ENCODE measurements at places on chromosomes 12 and 14.

DNA sequence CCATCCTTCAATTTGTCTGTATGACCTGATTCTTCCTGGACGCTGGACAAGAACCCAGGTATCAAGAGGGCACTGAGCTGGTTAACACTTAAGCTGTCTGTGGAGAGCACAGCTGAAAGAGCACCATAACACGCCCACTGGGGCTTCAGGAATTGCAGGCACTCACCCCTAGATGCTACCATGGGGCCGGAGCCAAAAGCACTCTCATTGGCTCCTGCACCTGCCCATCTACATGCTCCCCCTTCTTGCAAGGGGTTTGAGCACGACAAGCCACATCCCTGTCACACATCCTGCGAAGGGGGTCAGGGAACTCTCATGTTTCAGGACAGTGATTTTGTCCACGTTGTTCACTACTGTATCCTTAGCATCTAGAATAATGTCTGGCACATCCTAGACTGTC is 35.1 kb upstream of the TBC1D15 start:
- no peak for DNase-seq

GRCh38 chr14:103931422-103931821 is 3.2 kb downstream of the TDRD9 start:
- no peak for DNase-seq

DNA sequence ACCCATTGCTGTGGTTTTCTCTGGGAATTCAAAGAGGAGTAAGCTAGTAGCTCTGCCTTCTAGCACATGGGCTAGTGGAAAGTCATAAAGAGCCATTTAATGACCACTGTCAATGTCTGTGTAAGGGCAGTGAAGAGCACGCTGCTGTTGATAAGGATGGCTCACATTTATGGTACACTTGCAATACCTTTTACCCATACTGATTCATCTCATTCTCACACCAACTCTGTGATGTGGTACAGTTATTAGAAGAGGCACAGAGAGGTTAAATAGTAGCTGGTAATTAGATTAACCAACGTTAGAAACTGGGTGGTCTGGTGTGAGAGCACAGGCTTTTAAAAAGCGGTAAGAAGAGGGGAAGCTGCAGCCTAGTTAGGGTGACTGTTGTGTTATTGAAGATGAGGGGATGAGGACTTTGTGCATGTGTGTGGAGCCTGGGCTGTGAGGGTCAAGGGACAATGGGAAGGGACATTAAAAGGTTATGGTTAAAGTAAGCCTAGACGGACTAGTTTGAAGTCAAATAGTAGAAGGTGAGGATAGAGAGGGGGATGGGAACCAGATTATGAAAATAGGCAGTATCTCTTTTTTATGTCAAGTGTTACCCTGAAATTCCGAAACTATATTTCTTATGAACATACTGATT is 25.2 kb downstream of the RASSF3 start:
- no peak for DNase-seq

- DNase-seq = no peak
Observed at GRCh38 chr12:64500394-64500793, 48.5 kb downstream of the TBK1 start.

- DNase-seq = peak; percentile 83
Observed at GRCh38 chr14:76961631-76962302, 66.7 kb downstream of the IRF2BPL start.

GRCh38 chr14:36661506-36662257 is at the start of gene PAX9:
Gene PAX9 (plus strand): TSS chr14:36661860. CDS start chr14:36662090, 230 bp downstream.
- DNase-seq = no peak

GRCh38 chr14:59634617-59635016 is 58.0 kb upstream of the CCDC175 start:
- no peak for DNase-seq

DNA sequence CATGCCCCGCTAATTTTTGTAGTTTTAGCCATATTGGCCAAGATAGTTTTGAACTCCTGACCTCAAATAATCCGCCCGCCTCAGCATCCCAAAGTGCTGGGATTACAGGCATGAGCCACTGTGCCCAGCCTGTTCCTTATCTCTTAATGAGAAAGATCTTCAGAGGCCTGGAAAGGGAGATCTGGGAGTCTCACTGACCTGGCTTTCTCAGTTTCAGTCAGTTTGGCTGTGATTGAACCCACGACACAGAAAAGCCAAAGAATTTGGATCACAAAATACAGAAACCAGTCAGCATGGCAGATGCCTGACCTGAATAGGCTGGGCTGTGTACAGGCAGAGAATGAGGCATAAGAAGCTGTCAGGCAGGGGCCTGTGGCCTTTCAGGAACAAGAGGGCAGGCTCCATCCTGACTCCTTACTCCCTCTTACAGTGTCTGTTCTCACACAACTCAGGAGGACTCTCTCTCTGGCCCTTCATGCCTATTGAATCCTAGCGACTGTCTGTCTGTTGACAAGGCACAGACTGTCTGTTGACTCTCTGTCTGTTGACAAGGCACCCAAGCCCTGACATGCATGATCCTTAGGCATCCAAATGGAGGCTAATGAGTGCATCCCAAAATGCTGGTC is 366.5 kb upstream of the CCDC196 start:
- no peak for DNase-seq

GRCh38 chr14:54704768-54705167 is 137.8 kb downstream of the SAMD4A start:
- DNase-seq = no peak

DNA sequence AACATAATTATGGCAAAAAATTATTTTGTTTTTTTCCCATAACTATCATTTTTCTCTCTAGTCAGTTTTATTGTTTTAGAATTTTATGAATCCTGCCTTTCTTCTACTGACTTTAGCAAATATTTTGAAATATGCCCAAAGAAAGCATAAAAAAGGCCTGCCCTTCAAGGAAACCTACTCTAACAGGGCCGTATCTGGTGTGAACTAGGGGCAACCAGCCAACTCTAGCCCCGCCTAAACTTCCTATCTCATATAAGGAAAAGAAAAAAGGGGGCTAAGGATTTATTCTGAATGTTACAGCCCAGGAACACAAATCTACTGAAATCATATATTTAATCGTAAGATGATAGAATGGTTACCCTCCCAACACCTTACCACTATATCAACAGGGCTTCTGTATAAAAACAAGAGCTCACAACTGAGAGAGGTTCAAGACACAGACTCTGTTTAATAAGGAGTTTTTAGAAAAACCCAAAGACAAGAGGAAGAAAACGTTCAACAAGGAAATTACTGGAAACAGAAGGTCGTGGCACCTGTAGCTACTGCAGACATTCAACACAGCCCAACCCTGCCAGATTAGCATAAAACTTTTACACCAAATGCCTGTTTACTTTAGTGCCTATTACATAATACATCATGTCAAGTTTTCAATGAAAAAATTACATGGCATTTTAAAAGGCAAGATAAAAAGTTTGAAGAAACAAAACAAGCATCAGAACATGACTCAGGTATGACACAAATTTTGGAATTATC is 12.9 kb upstream of the EPYC start:
- no peak for DNase-seq

GRCh38 chr14:71728386-71728785 is 203.8 kb upstream of the RGS6 start:
- DNase-seq = no peak

GRCh38 chr12:54956818-54957641 is 27.5 kb downstream of the TESPA1 start:
- no peak for DNase-seq

- DNase-seq = no peak
Observed at GRCh38 chr14:22088614-22089342, 415.2 kb upstream of the OR4E1 start.

DNA sequence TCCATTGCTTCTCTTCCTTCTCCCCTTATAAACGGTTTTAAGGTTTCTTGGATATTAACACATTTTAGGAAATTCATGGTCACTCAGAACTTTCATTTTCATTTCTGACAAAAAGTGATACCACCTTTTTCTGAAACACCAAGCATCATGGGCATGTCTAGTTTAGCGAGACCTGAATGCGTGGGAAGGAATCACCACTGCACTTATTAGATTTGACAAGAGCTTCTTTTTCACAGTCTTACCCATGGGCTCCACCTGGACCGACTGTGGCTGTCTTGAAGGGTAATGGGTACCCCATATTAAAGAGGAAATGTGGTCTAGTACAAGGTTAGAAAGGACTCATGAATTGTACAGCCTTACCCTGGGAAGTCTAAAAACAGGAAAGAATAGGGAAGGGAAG is 95.4 kb downstream of the KCNK10 start:
- no peak for DNase-seq
